ENCODE measurements at places on chromosomes 3 and 15.

- no peak for DNase-seq
Observed at GRCh38 chr3:136237103-136237502, 13.0 kb upstream of the PCCB start.

- peak; percentile 83 for DNase-seq
Observed at GRCh38 chr15:89167267-89168176, 53.9 kb downstream of the RLBP1 start.

DNA sequence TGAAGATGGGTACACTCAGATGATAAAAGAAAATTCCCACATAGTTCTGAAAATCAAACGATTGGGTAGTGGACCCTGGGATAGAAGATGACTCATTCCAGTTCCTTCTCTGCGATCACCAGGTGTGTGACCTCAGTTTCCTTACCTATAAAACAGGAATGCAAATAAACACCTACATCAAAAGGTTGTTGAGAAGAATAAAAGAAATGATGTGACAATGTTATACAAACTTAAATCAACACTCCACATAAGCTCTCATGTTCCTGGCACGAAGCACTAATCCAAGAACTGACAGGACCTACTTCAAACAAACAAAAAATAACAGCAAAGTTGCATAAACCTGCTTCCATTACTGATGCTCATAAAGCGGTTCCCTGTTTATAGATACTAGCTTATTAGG lies 69.2 kb downstream of the RORA start:
- no peak for DNase-seq

- no peak for DNase-seq
Observed at GRCh38 chr3:79367066-79367465, 400.7 kb downstream of the ROBO1 start.

DNA sequence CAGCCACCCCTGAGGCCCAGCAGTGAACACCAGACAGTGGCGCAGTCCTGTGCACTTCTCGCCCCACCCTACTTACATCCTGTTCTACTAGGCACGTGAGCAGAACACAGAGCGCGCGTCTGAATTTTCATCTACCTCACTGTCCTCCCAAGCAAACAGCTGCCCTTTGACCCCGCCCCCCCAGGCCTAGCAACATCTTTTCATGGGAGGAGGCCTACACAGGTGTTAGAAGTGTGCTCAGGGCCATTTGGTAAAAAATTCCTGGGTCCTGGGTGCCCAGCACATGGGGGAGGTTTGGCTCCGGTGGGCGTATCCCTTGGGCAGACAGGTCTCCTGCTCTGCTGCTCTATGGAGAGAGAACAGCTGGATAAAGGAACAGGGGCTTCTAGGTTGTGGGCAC lies 95.0 kb downstream of the MYLK start:
- no peak for DNase-seq

DNA sequence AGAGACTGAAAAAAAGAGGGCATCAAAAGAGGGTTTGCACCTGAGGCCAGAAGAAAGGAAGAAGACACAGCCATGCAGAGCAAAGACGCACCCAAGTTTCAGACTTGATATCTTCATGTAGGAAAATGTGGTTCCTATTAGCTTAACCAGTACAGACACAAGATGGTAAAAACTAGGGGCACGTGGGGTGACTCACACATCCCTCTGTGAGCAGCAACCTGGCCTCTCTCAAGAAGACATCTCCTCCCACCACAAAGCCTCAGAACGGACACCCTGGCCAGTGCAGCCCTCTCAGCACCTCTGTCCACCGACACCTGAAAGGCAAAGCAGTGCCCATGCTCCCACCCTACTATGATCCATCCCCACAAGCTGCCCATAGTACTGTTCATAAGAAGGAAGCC lies 33.3 kb downstream of the GLB1 start:
- no peak for DNase-seq

DNA sequence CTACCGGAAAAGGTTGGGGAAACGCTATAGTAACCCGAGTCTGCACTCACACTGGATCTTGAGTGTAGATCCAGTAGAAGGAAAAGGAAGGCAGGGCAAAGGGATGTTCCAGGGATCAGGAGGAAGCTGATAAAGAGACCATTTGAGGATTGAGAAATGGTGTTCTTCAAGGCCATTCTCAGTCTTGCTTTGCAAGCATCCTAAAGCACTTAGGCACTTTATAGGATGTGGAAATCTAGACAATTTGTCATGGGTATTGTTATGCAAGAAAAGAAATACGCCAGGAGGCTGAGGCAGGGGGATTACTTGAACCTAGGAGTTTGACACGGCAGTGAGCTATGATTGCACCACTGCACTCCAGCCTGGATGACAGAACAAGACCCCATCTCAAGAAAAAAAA lies 13.2 kb upstream of the SCAMP5 start:
- DNase-seq, result no peak

DNA sequence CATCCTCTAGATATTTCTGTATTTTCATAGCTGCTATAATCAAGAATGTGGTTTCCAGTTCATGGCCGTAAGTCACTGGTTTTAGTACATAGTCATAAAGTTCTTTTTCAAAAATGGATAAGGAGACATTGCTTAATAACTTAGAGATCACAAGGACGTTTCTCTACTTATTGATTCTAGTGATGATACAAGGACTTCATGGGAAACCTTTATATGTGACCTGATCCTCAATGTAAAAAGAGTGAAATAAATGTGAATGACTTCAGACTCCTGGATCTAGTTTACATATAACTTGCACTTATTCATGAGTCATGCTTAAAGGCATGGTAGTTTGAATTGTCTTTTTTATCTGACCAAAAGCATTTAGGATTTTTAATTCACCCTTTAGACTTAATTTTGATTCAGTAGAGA lies 35.2 kb downstream of the TSC22D2 start:
- DNase-seq, result no peak

DNA sequence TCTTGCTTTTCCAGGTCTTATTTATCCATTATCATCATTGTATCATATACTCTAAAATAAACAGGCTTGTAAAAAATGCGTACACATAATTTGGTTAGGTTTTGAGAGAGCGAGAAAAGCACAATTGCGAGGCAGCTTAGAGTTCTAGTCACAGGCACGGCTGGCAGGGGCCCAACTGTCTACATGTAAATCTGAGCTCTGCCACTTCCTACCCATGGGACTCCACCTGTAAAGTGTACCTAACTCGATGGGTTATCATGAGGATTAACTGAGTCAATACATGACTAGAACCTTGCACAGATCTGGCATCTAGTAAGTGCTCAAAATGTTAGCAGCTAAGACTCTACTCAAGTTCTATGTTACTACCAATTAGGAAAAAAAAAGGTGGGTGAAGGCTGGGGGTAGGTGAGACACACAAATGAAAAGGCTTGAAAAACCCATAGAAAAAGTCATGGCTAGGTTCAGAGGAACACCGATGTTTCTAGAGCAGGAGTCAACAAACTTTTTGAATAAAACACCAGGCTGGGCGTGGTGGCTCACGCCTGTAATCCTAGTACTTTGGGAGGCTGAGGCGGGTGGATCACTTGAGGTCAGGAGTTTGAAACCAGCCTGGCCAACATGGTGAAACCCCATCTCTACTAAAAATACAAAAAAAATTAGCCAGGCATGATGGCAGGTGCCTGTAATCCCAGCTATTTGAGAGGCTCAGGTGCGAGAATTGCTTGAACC lies 36.2 kb downstream of the GLB1 start:
- no peak for DNase-seq
